Endothelial cell (in vitro differentiated cells): ENCODE measurements at places on chromosomes 11 and 22. TPM values are rescaled to one million over a fixed set of nuclear protein-coding genes. Genes with fewer than 3 reads are reported as not detected.

DNA sequence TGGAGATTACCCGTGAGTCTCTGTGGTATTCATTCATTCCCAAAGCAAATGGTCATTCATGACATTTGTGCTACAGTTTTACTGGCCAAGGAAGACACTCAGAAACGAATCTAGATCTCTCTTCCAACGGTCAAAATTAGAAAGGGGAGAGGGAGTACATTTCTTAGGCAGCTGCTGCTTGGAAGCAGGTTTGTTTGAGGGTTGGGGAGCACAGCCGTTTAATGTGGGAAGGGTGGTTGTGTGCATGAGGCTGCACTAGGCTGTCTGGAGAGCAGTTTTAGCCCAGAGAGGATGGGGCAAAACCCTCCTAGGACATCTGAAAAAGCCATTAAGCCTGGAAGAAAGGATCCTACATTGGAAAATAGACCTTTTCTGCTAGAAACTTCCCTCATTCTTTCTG lies 29.7 kb upstream of the TIMP3 start:
- DNase-seq, result no peak

DNA sequence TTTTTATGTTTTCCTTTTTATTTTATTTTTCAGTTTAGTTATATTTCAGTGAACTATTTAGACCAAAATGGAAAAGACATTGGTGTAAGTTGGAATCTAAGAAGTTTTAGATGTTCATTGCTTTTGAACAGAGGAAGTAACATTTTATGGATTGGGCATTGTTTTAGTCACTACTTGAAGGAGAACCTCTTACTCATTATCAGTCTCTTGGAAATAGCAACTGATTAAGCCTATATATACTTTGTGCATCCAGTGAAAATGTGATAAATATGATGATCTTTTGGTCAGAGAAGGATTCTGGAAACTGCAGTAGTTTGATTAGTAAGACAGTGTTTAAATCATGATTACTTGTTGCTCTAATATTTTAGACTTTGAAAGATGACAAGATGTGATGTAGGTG lies 14.4 kb downstream of the ARHGEF12 start:
- no peak for DNase-seq

DNA sequence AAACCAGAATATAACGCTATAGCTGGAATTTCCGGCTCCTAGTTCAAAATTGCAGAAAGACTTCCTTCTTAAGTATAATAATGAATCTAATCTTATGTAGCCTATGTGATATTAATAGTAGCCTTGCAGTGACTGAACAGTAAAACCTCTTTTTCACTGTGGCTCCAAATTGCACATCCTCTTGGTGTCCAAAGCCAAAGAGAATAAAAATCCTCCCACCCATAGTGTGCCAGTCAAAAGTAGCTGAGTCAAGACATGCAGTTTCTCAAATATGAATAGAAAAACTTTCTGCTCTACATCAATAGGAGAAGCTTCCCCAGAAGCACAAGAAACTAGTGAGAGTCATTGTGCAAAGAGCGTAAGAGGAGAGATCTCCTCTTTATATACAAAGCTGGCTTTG lies 76.0 kb upstream of the PICALM start:
- DNase-seq, result no peak

DNA sequence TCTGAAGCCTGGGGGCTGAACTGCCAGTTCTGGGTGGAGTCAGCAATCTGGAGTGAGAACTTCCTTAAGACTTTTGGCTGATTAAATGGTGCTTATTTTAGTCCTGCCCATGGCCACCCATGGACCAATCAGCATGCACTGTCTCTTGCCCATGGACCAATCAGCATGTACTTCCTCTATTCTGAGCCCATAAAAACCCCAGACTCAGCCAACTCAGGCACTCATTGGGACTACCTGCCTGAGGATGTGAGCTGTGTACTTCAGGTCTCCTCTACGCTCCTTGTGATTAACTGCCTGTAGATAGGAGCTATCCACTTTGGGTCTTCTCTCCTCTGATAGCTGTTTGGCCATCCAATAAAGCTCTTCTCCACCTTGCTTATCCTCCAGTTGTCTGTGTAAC lies 342.3 kb upstream of the CCDC179 start:
- no peak for DNase-seq

- DNase-seq, result no peak
Observed at GRCh38 chr11:122888162-122888561, 5.6 kb downstream of the JHY start.

DNA sequence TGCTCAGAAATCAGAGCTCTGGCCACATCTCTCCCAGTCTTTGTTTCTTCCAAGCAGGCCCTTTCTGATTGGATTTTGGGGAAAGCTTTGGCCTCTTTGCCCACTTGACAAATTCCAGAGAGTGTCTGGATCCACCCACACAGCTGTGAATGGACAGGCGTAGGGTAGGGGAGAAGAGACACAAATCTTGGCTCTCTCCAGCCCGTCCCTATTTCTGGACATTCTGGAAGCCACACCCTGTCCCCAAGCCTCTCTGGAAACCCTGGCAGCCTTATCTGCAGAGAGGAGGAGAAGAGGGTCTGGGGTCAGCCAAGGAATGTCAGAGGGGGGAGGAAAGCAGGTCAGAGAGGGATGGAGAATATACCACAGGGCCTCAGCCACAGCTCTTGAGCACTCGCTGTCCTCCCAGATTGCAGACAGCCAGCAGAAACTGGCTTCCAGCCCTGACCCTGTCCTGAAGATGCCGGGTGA lies 59.5 kb upstream of the WNT11 start:
- DNase-seq, result no peak

KDM4D gene
- 1.8 TPM for total RNA-seq

HTR3B gene
- not detected for total RNA-seq

C11orf91 gene
- not detected for total RNA-seq

MYOD1 gene
- total RNA-seq, result not detected

PNPLA3 gene
- 18.3 TPM for total RNA-seq
